ENCODE measurements at places on chromosomes 2 and 18. TPM values are rescaled to one million over a fixed set of nuclear protein-coding genes. Genes with fewer than 3 reads are reported as not detected.

- DNase-seq = no peak
- H3K27ac ChIP-seq = no peak overlapping the region
- no peaks in the 10 kb centered on the region for H3K4me1 ChIP-seq
- no peaks in the 10 kb centered on the region for H3K36me3 ChIP-seq
These were observed 511.3 kb downstream of the FBXO15 start for GRCh38 chr18:73636355-73636754.

DNA sequence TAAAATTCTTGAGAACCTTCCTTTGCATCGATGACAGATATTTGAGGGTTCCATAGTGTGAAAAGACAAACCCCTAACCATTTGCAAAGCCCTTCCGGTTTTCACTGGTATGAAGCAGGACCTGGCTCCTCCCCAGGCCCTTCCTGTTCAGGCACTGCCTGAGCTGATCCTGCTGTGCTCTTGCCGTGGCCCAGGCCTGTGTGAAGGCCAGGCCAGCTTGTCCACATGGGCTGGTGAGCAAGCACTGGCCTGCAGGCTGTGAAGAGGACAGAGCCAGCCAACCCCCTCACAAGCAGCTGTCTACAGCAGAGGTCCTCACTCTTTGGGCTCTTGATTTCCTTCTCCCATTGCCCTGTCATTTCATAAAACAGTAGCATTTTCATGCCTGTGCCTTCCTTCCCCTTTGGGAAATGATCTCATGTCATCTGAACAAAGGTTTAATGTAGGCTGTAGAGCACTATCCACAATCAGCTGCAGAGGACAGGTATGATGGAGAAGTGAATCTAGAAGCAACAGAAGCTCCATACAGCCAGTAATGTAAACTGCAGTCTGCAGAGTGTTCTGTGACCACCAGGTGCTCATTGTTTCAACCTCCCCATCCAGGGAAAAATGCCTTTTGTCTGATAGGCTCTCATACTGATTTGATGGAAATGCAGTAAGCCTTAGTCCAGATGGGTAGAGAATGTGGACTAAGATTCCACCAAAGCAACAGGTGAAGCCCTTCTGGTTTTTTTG lies 19.8 kb downstream of the MPHOSPH10 start:
- H3K27ac ChIP-seq = no peak overlapping the region
- no peaks in the 10 kb centered on the region for H3K4me1 ChIP-seq
- peaks cover 50% of the 10 kb centered on the region for H3K36me3 ChIP-seq
- no peak for DNase-seq
- no peaks in the 10 kb centered on the region for H3K27me3 ChIP-seq

DNA sequence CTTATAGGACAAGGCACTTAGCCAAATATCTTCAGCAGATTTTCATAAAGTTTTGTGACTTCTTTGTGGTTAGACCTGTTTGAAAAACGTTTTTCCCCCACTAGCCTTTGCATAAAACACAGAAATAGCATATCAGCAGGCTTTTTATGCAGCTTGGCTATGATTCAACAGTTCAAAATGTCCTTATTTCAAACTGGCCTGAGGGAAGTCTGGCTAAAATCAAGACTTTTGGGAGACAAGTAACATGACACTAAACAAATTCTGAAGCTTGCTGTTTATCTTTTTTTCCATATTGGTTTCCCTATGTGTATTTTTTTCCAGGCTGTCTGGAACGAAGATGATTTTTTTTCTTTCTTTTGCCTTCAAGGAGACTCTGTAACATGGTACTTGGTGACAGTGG lies 95.1 kb upstream of the L3MBTL4 start:
- H3K36me3 ChIP-seq = no peaks in the 10 kb centered on the region
- no peak overlapping the region for H3K4me3 ChIP-seq
- H3K27ac ChIP-seq = no peak overlapping the region
- H3K27me3 ChIP-seq = no peaks in the 10 kb centered on the region

DNA sequence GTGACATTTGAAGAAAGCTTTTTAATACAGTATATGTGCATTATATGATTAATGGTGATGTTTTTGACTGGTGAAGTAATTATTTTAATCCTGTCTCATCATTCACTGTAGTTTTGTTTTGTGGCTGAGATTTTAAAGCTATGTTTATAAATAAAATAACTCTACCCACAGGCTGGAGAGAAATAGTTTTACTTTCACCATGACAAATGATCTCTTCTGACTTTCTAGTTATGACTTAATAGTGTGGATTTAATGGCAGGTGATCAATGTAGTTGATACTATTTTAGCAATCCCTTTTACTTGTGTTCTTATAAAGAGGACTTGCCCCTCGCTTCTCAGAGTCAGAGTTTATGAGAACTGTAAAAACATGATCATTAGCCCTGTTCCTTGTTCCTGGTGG lies 289.5 kb upstream of the SIX3 start:
- peaks cover 6% of the 10 kb centered on the region for H3K4me1 ChIP-seq
- H3K27me3 ChIP-seq = no peaks in the 10 kb centered on the region
- H3K27ac ChIP-seq = no peak overlapping the region
- no peak for DNase-seq
- no peaks in the 10 kb centered on the region for H3K36me3 ChIP-seq

The TGOLN2 gene
- 94.0 TPM for total RNA-seq

DNA sequence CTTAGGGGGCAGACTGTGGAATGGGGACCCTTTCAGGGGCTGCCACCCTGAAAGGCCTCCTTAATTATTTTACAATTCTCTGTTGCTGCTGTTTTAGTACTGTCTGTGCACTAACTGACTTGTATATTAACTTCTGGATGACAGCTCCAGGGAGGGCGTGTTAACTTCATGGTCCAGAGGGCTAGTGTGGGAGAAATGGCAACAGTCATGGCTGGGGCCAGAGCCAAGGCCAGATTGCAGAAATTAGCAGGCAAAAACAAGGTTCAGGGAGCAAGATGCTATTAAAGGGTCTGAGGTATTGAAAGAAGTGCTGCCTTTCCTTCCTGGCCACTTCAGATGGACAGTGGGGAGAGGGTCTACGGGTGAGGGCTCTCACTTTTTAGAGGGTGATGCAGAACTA lies 9.1 kb downstream of the WIPF1 start:
- peaks cover 63% of the 10 kb centered on the region for H3K4me1 ChIP-seq
- peak overlapping the region; percentile 81 for H3K27ac ChIP-seq
- no peak for DNase-seq
- H3K4me3 ChIP-seq = no peak overlapping the region

The FSHR gene
- not detected for total RNA-seq

The MYCN gene
- not detected for total RNA-seq

GRCh38 chr2:40540026-40540425 lies 88.1 kb upstream of the SLC8A1 start:
- H3K36me3 ChIP-seq = no peaks in the 10 kb centered on the region
- DNase-seq = no peak
- no peaks in the 10 kb centered on the region for H3K27me3 ChIP-seq
- no peak overlapping the region for H3K4me3 ChIP-seq
- H3K27ac ChIP-seq = no peak overlapping the region

The LYG1 gene
- total RNA-seq = 2.0 TPM

The CDCA7 gene
- 128 TPM for total RNA-seq

The ZSWIM2 gene
- total RNA-seq = not detected
